ENCODE measurements at places on chromosomes 4 and X.

DNA sequence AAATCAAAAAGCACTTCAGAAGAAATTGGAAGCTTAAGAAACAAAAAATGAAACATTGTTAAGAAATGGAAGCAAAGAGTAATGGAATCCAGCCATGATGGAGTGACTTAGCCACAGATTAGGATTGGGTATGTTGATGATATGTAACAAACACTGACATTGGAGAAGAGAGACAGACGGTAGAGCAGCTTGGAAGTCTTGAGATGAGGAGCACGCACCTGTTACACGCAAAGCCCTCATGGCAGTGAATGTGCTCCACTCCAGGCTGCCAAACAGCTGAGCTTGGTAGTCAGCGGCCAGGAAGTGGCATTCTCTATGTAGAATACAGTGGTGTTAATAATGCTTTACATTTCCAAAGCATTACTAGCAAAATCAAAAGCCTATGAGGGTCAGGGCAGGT, 56.9 kb upstream of the GPRIN3 start:
- peak; percentile 20 for DNase-seq

GRCh38 chrX:142977128-142977914, 48.4 kb upstream of the SPANXN4 start:
- DNase-seq: no peak

DNA sequence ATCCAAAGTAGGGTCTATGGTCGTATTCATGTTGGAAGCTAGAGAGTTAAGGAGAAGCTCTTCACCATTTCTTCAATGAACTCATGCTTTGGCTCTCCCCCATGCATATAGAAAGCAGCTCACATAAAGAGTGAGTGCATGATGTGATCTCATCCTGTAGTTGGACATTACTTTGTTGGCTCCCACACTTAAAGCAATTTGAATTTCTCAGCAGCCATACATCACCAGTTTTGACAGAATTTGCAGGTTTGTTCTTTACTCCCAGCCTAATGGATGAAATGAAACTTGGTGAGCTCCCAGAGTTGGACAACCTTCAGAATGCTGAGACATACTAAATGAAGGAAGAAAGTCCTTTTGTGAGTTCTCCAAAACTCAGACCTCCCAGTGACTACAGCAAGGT, 613.5 kb downstream of the IQCM start:
- DNase-seq: no peak

GRCh38 chr4:90007494-90008167, 113.0 kb downstream of the MMRN1 start:
- DNase-seq: peak; percentile 62

- DNase-seq: no peak
Measured at GRCh38 chr4:151917145-151917734, 156.4 kb upstream of the GATB start.

- no peak for DNase-seq
Measured at GRCh38 chrX:130716781-130717413, 186.1 kb downstream of the ENOX2 start.

GRCh38 chr4:181858741-181859140, 384.5 kb upstream of the TENM3 start:
- DNase-seq: no peak

Data from WERI-Rb-1 (cell line).